ENCODE measurements at places on chromosomes 4 and X.

DNA sequence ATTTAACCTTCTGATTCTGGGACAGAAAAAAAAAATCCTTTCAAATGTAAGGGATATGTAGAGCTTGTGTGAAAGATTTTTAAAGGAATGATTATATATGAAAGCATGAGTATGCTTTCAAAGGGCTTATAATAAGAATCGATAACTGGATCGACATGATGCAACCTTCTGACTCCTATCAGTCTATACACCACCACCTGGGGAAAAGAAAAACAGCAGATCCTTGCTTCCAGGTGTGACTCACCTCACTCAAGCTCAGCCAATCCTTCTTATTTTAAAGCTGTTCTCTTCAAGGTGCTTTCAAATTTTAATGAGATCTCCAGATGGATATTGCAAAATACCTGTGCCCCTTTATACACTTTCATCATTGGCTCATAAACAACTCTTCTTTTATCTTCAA is 102.1 kb upstream of the EDNRA start:
- no peak for DNase-seq

DNA sequence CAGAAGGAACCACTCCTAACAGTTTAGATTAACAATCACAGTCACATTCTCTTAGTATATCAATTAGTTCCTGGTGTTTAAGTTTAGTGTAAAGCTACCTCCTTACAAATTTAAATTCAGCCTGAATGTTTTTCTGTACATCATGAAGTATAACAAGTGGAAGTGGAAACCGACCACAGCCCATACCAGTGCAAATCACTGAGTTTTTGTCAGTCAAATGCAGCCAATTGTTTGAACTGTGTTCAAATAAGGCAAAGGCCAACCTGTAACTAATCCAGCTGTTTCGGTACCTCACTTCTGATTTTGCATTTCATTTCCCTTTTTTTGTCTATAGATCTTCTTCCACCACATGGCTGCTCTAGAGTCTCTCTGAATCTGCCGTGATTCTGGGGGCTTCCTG is 1215.3 kb downstream of the PCDH18 start:
- DNase-seq: no peak

DNA sequence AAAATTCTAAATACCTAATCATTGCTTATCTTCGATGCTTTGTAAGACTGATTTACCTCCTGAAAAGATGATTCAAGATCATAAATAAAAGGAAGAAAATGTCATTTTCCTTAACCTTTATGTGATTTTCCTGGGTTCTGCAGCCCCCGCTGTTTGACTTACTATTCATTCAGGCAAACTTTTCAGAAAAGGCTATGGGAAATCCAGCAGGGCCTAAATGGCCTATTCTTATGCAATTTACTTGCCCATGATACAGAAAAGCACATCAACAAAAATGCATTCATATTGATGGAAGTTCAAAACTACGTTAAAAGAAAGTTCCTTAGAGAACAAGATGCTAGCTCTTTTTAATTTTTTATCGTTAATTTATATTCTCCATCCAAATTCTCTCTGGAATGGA is 51.2 kb downstream of the TMEM144 start:
- no peak for DNase-seq

DNA sequence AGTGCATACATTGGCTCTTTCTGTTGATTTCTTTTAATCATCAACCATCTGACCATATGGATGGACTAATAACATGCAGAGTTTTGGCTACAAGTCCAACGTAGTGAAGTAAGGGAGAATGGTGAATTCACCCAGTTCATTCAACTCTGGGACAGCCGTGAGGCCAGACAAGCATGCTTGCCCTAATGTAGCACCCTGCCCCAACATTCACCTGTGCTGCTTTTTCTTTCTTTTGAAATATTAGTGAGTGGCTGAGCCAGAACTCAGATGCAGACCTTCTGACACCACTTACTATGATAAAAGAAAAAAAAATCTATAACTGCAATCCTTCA is 17.5 kb downstream of the ARSJ start:
- DNase-seq: no peak

GRCh38 chr4:107044170-107044569 is 8.1 kb upstream of the DKK2 start:
- DNase-seq: no peak

DNA sequence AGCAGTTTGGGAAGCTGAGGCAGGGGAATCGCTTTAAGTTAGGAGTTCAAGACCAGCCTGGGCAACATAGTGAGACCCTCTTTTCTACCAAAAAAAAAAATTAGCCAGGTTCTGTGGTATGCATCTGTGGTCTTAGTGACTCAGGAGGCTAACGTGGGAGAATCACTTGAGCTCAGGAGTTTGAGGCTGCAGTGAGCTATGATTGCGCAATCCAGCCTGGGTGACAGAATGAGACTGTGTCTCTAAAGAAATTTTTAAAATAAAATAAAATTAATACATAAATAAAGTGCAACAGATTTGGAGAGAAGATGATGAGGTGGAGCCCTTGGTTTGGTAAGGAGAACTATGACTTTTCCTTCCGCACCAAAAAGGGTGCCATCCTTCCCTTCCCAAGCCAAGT is 436.9 kb downstream of the NLGN4X start:
- DNase-seq: no peak

- DNase-seq: no peak
Measured at GRCh38 chrX:119402588-119402987, 3.5 kb downstream of the SLC25A43 start.

- no peak for DNase-seq
Measured at GRCh38 chr4:38075370-38076152, 115.4 kb downstream of the PTTG2 start.

GRCh38 chrX:5702890-5703289 is 525.8 kb downstream of the NLGN4X start:
- DNase-seq: no peak

- DNase-seq: no peak
Measured at GRCh38 chrX:14825851-14826250, 47.0 kb downstream of the FANCB start.

DNA sequence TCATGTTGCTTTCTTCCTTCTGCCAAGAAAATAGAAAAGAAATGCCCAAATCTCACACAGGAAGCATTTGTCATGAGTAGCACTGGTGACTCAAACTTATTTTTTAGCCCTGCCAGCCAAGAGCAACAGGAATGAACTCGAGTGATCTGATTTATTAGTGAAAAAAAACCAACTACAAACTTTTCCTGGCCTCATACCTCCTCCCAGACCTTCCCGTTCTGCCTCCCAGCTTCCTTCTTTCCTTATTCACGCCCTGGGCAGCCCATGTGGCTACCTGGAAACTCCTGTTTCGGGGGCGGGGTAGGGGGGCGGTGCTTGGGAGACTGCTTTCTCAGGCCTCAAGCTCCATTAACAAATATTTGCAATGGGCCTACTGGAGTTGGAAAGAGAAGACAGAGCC is 178.5 kb downstream of the NHS start:
- DNase-seq: no peak

DNA sequence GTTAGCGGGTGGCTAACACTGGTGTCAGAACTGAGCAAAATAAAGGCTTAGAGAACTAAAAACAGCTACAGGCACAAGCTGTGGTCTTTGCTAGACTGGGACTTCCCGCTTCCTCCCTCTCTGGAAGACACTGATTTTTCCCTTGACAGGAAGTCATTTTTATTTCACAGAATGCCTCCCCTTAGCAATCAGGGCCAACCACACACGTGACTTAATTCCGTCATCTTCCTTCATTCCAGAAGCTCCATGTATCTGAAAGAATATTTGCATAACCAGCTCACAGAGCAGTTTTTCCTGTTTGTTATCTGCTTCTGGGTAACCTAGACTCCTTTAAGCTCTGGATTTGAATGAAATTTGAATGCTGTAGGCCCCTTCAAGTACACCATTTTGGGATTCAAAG is 327.5 kb upstream of the FRG1 start:
- no peak for DNase-seq

DNA sequence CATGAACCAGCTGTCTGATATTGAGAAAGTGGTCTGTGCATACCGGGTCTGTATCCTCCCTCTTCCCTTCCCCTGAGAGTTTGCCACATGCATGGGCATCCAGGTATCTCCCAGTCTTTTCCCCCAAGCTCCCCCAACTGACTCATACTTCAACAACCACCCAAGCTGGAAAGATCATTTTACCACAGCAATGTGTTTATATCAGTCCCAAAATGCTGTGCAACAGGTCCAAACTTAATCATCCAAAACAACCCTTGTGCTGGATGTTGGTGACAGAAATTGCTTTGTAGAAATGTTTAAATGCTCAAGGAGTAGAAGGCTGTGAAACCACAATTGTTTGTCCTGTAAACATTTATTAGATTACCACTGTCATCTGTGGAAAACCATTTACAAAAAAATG is 286.8 kb upstream of the KLF3 start:
- no peak for DNase-seq

GRCh38 chr4:111977419-111977965 is 167.8 kb upstream of the FAM241A start:
- no peak for DNase-seq

- no peak for DNase-seq
Measured at GRCh38 chr4:88619971-88620370, 27.7 kb downstream of the HERC3 start.

DNA sequence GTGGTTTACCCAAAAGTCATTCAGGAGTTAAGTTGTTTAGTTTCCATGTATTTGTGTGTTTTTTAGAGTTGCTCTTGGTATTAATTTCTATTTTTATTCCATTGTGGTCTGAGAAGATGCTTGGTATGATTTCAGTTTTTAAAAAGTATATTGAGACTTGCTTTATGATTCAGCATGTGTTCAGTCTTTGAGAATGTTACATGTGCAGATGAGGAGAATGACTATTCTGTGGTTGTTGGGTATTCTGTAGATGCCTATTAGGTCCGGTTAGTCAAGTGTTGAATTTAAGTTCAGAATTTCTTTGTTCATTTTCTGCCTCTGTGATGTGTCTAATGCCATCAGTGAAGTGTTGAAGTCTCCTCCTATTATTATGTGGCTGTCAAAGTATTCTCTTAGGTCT is 249.4 kb downstream of the ARHGAP10 start:
- DNase-seq: no peak

DNA sequence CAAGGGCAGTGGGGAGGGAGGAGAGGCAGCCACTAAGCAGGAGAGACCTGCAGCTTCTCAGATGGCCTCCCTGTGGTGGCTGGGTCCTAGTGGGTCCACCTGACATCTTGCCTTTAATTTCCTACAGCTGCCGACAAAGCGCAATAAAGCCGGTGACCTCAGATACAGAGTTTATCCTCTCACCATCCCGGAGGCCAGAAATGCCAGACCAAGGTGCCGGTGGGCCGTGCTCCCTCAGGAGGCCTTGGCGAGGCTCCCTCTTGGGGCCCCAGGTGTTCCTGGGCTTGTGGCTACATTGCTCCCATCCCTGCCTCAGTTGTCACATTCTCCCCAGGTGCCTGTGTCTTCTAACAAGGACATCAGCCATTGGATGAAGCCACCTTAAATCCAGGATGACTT is 103.0 kb downstream of the ADRA2C start:
- no peak for DNase-seq

GRCh38 chr4:120009731-120010130 is 56.9 kb downstream of the MAD2L1 start:
- DNase-seq: no peak

GRCh38 chr4:22334155-22334554 is 181.7 kb downstream of the ADGRA3 start:
- no peak for DNase-seq

GRCh38 chr4:177696438-177696966 is 254.3 kb upstream of the AGA start:
- no peak for DNase-seq

DNA sequence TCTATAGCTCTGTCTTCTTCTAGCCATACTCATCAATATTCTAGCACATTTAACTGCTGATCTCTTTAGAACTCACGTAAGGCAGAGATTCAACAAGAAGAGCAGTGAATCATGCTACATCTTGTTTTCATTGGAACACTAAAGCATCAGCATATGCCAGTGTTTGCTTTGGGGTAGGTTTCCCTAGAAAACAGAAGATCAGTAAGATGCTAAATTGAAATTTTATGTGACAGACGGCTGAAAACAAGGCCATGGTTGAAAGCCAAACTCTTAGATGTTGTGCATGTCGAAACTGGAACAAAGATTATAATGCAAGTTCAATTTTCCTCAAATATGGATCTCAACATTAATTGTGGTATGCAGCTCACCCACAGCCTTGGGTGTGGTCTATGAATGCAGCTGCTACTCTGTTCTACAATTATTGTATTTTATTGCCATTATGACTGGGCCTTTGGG is 107.6 kb downstream of the PDLIM5 start:
- no peak for DNase-seq

- no peak for DNase-seq
Measured at GRCh38 chr4:185738038-185738552, 73.9 kb downstream of the SORBS2 start.

DNA sequence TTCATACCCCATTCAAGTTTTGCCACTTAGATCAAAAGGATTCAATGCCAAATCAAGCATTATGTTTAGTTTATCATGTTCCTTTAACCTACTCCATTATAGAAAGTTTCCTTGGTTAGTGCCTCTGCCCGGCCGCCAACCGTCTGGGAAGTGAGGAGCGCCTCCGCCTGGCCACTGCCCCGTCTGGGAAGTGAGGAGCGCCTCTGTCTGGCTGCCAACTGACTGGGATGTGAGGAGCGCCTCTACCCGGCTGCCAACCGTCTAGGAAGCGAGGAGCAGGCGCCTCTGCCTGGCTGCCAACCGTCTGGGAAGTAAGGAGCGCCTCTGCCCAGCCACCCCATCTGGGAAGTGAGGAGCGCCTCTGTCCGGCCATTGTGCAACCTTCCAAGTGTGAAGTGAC is 36.3 kb upstream of the PDGFRA start:
- DNase-seq: no peak

- DNase-seq: no peak
Measured at GRCh38 chr4:144711700-144712456, 65.9 kb downstream of the HHIP start.

- no peak for DNase-seq
Measured at GRCh38 chr4:23942471-23942870, 52.6 kb upstream of the PPARGC1A start.

GRCh38 chr4:74632634-74633033 is 161.7 kb downstream of the BTC start:
- DNase-seq: no peak

- no peak for DNase-seq
Measured at GRCh38 chr4:110172972-110173371, 25.4 kb downstream of the ELOVL6 start.

- DNase-seq: no peak
Measured at GRCh38 chr4:18366892-18367291, 345.3 kb upstream of the LCORL start.

All from T-helper 1 cell (primary cell).